ENCODE measurements at places on chromosomes 11 and 22. TPM values are rescaled to one million over a fixed set of nuclear protein-coding genes. Genes with fewer than 3 reads are reported as not detected.

The RFPL1 gene
- not detected for total RNA-seq

The ASCL2 gene
- not detected for total RNA-seq

The LRRC56 gene
- total RNA-seq, result 0.14 TPM

The USP2 gene
- total RNA-seq, result 102 TPM

The MS4A3 gene
- not detected for total RNA-seq

The RDX gene
- 125 TPM for total RNA-seq

The PRRG4 gene
- total RNA-seq, result not detected

The PATE4 gene
- total RNA-seq, result not detected

The WDR74 gene
- total RNA-seq, result 27.2 TPM

- DNase-seq, result no peak
Measured at GRCh38 chr11:117439256-117439655, 111.6 kb downstream of the CEP164 start.

DNA sequence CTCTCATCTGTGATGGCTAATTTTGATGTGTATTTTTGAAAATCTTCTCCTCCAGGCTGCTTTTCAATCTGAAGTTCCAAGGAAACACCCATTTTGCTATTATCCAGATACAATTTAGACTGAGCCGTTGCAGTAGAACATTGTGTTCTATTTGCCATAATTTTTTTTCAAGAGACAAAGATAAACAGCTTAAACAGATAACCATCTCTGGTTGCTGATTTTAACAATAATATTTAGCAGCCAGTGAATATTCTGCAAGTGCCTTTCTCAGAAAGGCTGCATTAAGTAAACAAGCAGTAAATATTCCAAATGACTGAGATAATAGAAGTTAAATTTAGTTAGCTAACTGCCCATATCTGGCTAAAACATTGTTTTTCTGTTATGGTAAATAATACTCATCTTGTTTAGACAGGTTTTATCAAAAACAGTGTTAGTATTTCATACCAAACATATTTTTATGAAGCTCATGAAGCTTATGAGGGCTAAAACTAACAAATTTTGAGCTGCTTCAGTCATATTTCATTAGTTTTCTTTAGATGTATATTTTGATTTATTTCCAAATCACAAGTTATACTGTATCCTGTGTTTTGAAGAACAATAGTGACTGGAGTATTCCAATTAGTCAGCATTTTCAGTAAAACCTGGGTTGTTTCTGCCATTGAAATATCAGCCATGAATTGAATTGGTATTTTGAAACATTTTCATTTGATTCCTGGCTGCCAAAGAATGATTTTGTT lies 206.7 kb downstream of the SBF2 start:
- no peak for DNase-seq

DNA sequence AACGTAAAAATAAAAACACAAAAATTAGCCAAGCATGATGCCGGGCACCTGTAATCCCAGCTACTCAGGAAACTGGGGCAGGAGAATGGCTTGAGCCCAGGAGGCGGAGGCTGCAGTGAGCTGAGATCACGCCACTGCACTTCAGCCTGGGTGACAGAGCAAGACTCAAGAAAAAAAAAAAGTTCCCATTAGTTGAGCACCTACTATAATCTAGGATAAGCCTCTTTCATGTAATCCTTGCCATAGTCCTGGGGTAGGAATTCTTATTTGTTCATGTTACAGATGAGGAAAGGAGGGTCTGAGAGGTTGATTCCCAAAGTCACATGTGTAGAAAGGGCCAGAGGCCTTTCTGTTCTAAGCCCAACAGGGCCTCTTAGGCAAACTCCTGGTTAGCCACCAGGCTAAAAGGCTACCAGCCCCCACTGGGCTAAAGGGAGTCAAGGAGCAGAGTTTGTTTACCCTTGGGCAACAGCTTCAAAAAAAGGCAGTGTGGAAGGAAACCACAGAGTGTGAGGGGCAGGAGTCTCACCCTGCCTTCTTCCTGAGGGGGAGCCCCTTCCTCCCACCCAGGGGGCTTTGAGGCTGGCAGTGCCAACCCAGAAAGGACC lies 21.6 kb upstream of the CSNK1E start:
- DNase-seq, result no peak

DNA sequence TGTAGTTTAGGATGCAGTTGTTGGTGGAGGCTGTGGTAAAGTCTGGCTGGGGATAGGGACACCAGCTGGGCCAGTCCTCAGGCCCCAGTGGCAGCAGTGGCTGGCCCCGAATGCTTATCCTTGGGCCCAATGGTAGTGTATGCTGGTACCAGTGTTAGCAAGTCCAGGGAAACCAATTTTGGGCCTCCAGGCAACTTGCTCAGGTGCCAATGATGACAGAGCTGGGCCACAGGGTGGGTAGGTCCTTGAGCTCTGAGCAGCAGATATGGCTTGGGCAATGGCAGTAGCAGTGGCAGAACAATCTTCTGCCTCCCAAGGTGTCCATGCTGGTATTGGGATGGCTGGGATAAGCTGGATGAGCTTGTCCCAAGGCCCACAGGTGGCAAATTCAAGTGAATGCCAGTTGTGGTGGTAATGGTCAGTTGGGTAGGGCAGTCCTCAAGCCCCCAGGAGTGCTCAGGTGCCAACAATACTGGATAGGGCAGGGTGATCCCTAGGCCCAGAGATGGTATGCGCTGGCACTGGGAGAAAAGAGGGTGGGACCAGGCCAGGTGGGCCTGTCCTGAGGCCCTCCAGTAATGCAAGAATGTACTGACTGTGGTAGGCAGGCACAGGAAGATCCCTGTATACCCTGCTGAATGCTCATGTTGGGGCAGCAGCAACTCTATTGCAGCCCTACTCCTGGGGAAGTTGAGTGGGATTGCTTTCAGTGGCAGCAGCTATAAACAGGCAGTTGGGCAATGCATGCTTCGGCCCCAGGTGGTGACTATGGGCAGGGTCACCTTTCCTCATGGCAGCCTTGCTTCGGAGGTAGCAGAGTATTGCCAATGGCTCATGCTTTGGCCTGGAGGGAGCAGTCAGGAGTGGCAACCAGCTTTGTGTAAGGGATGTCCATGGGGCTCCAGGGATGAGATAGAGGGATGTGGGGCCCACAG lies 54.7 kb downstream of the KCNQ1OT1 start:
- no peak for DNase-seq

DNA sequence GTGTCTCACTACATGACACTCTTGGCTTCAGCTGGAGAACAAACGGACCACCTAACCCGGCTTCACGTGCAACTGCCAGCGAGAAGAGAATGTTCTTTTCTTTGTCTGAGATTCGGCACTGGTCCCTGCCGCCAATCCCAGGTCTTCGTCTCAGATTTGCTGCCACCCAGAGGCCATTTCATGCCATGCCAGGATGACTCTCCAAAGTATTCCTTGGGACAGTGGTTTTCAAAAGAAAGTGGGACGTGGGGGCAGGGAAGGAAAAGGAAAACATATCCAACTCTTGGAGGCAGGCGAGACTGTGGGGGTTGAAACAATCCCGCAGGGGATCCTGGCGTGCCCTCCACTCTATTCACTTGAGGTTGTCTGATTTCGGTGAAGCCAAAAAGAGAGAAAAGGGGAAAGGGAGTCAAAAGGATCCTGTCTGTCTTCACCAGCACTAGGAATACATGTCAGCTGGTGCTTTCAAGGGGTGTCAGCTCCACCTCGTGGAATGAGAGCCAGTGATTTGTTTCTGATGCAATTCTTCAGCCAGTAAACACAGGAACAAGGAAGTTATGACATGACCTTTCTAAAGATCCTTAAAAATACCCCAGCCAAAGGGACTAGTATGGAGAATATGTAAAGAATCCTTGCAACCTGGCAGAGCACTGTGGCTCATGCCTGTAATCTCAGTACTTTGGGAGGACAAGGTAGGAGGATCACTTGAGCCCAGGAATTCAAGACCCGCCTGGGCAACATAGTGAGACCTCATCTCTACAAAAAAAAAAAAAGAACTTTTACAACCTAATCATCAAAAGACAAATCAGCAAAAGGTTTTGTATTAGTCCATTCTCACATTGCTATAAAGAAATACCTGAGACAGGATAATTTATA lies 41.0 kb upstream of the APLNR start:
- peak; percentile 81 for DNase-seq

GRCh38 chr11:8765294-8765693 lies 82.7 kb downstream of the RPL27A start:
- no peak for DNase-seq

- DNase-seq, result no peak
Measured at GRCh38 chr22:44357296-44357965, 44.7 kb upstream of the SHISAL1 start.

GRCh38 chr11:98829971-98830370 lies 190.8 kb upstream of the CNTN5 start:
- DNase-seq, result no peak

DNA sequence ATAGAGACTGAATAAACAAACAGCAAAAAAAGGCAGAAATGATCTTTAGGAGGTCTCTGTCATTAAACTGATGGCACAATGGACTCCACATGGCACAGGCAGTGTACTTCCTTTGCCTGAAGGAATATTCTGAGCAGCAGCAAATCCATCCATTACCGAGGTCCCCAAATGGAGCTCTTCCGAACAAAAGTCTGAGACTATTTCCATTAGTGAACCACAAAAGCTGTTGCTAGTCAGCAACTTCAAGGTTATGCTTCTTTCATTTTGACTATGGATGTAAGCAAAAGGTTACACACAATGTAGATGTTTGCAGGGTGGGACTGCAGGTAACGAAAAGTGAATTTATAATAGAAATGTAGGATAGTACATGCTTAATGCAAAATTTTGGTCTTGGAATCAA lies 14.5 kb downstream of the NARS2 start:
- DNase-seq, result no peak

DNA sequence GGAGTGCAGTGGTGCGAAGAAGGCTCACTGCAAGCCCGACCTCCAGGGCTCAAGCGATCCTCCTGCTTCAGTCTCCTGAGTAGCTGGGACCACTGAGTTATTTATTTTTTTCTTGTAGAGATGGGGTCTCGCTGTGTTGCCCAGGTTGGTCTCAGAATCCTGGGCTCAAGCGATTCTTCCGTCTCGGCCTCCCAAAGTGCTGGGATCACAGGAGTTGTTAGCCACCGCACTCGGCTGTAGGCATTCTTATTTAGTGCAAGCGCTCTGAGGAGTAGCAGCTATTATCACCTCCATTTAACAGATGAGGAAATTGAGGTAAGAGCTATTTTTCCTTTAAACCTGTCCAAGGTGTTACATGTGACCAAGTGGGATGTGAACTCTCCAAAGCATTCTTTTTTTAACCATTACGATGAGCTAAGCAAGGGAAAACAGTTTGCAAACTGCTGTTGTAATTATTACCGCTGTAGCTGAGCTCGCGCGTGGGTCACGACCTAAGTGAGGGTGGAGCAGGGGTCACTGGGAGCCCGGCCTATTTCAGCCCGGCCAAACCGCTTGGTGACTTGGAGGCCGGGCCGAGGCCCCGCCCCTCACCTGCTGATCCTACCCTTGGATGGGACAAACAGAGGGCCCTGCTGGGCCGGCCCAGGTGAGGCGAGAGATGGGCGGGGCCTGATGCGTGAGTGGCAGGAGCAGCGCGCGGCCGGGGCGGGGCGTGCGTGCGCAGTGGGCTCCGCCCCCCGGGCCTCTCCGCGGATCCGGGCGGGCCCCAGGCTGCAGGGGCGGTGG lies 449 bp upstream of the KREMEN1 start:
- peak; percentile 88 for DNase-seq

Measured in heart right ventricle (tissue), 16 donors.